ENCODE measurements at places on chromosomes 4 and X.
A peak's percentile ranks its signal among the peaks of the same experiment; 100 is the strongest.

- DNase-seq: no peak
Observed at GRCh38 chr4:171601091-171601490, 212.1 kb upstream of the GALNTL6 start.

DNA sequence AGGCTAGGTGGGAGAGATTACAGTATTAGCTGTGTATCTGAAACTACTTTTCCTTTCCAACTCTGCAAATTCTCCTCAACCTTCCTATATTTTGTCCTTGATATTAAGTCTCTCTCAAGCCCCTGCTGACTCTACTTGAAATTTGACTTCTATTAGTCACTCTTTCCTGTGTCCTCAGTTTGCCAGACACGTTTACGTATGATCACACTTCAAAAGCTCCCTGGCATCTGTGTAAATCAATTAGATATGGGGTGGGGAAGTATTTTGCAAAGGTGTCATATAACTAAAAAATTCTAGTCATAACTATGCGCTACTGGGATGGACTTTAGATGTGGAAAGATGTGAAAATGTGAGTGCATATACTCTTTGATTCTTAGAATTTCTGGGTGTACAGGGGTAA lies 67.4 kb upstream of the ARHGAP24 start:
- no peak for DNase-seq

DNA sequence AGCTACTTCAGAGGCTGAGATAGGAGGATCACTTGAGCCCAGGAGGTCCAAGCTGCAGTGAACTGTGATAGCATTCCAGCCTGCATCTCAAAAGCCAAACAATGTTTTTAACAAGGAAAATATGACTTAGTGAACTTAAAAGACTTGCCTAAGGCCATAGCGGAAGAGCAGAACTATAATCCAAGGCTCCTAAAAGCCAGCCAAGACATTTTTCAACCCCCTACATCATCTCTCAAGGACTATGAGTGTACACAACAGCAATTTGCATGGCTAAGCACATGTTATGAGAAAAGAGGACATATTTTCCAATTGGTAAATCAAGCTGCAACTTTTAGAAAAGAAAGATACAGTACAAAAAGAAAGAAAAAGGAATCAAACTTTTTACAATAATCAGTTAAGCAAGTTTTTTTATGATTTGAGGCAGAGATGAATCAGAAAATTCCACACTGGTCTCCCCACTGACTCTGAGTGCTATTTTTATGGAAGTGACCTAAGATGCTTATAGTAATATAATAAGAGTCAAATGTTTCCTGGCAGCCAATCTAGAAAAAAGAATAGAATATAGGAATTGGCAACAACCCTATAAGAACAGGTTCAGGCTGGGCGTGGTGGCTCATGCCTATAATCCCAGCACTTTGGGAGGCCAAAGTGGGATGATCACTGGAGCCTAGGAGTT lies 9.8 kb upstream of the ACOT9 start:
- DNase-seq: no peak

DNA sequence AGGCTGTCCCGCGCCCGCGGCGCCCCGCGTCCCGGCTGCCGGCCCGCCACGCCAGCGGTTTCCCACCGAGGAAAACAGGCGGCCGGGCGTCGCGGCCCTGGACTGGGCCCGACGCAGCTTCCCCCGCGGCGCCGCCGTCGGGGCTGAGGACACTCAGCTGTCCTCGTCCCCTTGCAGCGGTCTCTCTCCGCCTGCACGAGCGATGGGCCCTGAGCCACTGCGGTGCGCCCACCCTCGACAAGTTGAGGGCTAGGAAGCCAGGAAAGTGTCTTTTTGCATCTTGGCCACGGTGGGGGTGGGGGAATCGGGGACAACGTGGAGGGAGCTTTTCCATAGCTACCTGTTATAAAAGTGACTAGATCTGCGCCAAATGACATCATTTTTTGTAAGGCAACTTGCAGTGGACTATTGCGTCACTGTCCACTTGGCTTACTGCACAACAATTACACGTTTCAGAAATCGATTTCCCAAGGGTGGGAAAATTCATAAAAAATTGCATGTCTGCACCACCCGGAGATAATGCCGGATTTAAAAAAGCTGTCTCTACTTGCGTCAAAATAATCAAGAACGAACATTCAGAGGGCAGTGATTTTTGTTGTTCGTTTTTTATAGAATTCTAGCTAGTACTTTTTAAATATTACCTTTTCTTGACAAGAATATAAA lies 1.1 kb downstream of the KLHL15 start:
- no peak for DNase-seq

GRCh38 chr4:144547678-144548298 lies 98.2 kb upstream of the HHIP start:
- DNase-seq: no peak

DNA sequence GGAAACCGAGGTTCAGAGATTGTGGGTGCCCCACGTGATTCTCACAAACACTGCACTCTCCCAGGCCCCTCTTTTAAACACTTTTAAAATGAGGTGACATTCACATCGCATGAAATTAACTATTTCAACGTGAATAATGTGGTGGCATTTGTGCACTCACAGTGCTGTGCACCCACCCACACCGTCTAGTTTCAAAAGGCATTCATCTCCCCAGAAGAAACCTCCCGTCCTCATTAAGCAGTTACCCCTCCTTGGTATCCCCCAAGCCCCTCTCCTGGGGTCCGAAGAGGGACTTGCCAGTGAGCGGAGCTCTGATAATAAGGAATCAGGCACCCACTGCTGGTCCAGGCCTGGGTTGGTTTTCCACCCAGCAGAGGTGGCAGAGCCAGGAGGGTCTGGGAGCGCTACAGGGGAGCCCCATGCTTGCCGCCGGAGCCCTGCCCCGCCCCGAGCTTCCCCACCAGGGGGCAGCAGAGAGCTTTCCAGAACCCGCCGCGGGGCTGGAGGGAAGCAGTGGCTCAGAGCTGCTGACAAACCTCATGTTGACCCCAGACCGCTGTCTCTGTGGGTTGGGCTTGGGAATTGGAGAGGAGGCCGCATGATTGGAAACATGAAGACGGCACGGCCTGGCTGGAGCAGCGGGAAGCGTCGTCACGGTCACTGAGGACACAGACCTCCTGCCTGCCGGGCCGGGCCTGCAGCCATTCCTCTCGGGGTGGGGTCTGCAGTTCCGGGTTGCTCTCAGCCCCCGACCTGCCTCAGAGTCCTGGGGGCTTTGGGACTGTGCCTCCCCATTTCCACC lies 27.5 kb upstream of the HTRA3 start:
- DNase-seq: peak; percentile 59

DNA sequence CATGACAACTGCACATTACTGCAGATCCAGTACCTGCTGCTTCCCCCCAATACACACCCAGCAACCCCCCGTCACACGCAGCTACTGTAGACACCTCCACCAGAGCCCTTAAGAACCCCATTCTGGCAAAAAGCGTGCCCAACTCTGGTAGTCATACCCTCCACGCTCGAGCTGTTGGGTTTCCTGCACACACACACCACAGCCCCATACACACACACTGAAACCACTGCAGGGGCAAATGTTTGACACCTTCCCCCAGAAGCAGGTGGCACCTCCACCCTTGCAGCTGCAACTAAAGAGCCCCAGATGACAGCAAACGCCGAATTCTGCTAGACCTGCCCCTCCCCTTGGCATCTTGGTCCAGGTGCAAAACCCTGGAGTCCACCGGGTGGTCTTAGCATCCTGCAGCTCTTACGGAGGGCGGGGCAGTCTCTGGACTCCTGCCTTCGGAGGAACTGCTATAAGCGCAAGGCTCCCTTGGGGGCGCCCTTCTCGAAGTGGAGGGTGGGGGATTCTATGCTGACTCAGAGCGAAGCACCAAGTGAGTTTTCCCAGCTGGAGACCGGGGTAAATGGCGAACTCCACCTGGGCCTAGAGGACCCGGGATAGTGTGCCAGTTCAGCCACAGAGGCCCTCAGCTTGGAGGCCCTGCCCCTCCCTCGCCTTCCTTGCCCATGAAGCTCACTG lies 1.5 kb downstream of the FRMPD3 start:
- DNase-seq: no peak

GRCh38 chrX:22950269-22951266 lies 49.2 kb upstream of the DDX53 start:
- no peak for DNase-seq

DNA sequence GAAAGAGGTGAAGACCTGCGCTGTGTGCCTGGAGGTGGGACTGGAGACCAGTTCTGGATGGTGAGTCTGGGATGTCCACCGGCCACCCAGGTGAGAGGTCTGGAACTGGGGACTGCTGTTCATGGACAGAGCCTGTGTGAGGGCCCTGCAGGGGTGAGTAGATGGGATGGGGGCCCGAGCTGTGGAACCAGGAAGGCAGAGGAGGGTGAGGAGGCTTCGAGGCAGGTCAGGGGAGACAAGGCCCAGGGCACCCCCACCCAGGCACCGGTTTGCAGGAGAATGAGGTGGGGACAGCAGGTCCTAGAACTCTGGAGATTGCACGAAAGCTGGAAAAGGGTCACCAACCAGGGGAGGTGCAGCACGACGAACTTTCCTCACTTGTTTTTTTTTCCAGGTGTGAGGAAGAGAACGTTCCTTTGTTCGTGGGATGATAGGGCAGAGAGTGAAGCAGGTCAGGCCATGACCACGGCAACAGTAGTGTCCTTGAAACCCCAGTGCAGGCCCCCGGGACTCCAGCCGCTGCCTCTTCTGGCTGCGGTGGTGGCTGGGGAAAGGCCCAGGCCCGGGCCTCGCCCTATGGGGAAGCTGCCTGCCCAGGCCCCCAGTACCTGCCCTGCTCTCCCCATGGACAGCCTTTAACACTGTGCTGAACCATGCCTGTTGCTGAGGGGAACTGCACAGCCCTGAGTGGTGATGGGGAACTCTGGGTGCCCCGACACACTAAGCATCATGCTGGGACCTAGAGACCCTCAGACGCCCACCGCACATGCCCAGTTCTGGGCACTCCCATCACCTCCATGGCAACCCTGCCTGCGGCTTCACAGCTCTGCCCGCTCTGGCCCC lies 22.9 kb downstream of the TNIP2 start:
- DNase-seq: no peak

DNA sequence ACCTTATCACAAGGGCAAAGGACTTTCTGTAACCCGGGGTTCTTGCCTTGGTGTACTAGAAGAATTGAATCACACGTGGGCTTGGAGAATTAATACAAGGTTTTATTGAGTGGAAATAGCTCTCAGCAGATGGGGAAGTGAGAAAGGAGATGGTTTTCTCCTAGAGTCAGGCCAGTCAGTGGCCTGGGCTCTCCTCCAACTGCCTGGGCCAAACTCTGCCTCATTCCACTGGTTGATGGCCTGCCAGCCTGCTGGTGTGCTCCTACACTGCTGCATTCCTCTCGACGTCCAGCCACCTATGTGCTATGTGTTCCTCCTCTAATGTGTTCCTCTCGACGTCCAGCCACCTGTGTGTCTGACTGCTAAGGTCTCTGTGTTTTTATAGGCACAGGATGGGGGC lies 35.3 kb upstream of the SPIN2A start:
- no peak for DNase-seq

GRCh38 chrX:54166915-54167314 lies 16.1 kb downstream of the FAM120C start:
- no peak for DNase-seq

GRCh38 chr4:17332478-17332877 lies 179.4 kb downstream of the QDPR start:
- DNase-seq: no peak
